ENCODE measurements at places on chromosomes 6 and 20.

DNA sequence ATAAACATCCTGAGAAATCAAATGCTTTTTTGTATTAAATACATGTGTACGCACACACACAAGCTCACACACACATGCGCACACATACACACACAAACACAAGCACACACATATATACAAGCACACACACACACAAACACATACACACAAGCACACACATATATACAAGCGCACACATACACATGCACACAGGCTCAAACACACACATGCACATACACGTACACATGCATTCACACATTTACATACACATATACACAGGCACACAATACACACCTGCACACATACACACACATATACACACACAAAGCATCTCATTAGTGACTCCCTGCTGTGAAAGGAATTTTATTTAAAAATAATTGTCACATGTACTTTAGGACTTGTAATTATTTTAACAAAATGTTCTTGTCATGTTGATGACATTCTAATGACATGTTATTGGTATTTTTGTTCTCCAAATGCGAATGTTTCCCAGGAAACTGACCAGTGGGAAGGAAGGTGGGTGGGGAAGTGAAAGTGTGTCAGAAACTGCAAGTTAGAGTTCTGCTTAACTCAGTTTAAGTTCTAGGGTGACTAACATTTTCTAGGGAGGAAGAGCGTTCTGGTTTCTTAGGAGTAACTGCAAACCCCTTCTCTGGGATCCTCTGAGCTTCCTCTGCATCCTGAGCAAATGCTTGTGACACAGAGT lies 113.9 kb upstream of the ZNF217 start:
- no peak for DNase-seq

DNA sequence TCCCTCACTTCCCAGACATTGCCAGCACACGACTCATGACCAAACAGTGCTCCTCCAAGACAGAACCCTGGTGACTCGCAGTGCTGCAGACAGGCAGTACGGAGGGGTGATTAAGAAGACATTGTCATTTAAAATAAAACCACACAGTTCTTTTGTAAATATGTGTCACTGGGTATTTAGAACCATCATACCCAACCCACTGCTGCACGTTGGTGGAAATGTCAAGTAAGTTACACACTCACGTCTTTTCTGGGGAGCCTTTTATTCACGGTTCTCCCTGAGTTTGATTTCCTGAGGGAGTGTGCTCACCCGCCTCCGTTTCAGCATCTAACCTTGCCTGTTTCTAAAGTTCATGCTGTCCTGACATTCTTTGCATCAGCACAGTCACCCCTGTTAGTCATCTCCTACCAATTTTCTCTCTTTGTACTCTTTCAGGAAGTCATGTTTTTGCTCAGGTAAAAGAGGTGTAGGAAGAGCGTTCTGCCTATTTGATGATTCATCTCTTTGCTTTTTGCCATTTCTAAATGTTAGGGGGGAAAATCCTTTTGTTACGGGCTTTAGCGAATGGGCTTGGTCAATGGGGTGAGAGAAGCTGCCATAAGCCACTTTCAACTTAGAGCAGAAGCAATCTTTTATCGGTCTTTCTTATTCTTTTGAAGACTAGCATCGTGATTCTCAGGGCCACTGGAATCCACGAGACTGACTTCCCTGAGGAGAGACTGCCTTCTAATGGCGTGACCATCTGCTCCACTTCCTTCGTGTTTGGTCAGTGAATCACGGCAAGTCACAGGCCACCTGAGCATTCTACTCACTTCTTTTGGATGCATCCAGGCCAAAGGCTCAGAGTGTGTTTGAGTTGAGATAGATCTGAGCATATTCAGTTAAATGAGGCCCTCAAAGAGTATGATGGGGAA lies 512.8 kb upstream of the JARID2 start:
- DNase-seq, result no peak

DNA sequence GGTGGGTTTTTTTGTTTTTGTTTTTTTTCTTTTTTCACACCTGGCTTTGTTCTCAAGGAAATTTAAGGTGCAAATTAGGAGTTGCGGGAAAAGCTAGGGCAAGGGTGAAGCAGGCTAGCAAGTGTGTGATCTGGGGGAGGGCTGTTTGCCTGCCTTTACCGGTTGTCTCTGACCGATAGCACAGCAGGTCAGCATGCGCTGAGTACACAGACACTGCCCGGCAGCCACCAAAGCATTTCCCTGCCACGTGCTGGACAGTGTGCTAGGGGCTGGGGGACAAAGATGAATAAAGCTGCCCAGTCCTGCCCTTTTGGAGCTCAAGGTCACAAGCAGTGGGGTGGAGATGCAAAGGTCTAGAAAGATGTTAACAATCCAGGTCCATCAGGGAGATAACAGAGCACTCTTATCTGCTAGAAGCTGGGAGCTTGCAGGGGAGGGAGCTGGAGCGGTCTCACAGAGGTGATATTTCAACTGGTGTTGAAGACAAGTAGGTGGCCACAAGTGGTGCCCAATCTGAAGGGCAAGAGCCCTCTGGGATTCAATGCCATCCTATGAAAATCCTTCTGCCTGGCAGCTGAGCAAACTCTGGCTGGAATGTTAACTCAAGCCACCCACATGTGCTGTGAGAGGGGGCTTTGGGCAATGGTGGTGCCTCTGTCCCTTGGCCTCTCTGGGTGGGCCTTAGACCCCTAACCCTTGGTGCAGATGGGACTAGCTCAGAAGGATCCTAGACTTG lies 24.5 kb downstream of the TTBK1 start:
- DNase-seq, result no peak

DNA sequence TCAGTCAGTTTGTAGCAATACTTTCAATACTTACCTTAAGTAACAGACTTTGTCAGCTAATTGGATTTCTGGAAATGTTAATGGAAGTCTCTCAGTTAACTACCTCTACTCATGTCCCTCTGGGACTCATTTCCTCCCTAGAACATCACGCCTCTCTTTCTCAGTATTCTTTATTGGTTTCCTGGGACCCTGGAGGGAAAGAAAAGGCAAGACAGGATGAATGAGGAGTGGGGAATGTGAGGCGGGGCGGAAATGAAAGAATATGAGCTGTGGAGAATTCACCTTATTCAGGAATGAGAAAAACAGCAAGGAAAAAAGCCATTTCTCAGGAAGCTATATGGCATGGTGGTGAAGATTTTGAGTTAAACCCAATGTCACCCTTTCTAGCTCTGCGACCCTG lies 62.7 kb downstream of the ANKS1A start:
- DNase-seq, result no peak

GRCh38 chr6:52641826-52642225 lies 29.1 kb upstream of the TMEM14A start:
- peak; percentile 88 for DNase-seq

DNA sequence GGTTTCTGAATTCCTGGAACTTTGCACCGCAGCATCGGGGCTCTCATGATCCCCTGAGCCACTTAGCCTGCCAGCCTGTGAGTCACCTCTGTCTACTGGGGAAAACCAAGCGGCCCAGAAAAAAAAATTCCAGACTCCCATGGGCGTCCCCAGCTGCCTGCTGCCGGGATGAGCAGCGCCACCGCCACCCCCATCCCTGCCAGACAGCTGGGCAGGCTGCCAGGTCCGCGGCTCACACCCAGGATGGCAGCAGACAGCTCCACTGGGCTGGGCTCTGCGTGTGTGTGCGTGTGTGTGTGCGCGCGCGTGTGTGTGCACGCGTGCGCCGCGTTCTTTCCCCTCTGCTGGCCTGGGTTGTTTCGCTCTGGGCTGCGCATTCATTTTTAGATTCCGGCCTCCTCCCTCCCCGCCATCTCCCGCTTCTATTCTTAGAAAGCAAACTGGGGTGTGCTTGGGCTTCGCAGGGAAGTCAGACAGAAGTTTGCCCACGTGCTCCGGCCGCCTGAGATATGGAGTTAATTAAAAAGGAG lies 38.9 kb upstream of the PMEPA1 start:
- peak; percentile 21 for DNase-seq

DNA sequence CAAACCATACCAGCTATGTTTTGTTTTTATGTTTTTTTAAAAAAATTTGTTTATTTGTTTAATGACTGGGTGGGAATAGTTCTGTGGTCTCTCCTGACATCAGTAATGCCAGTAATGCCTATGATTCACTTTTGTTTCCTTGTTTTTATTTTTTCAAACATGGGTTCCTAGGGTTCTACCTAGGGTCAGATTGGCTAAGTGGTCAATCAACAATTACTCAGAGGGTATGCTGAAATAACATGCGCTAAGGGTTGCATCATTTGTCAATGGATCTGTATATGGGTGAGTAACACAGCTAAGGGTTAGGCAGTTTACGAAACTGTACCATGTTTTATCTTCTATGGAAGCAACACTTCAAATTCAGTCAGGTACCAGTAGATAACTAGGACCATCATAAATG lies 583.8 kb upstream of the GJE1 start:
- DNase-seq, result no peak

- DNase-seq, result peak; percentile 19
Measured at GRCh38 chr6:63923139-63923739, 287.6 kb downstream of the PHF3 start.

GRCh38 chr6:14130435-14131075 lies 13.0 kb downstream of the CD83 start:
- DNase-seq, result no peak

DNA sequence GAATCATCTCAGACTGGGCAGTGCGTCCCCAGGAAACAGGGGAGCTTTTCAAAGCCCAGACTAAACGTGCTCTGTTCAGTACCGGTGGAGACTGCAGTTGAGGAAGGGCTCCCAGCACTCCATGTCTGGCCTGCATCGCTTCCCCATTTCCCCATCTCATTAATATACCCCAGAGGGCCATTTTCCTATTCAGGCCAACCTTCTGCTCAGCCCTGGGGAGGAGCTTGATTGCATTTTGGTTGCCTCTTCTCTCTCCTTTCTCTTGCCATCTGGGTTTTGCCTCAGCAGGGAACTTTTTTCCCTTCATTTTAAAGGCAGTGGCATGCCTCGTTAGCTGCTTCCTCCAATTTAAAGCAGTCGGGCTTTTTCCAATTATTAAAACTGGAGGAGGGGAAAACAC lies 394.3 kb upstream of the SOX4 start:
- no peak for DNase-seq

GRCh38 chr6:14831937-14832336 lies 413.9 kb upstream of the JARID2 start:
- no peak for DNase-seq

GRCh38 chr20:52889225-52889624 lies 82.9 kb upstream of the TSHZ2 start:
- DNase-seq, result no peak

DNA sequence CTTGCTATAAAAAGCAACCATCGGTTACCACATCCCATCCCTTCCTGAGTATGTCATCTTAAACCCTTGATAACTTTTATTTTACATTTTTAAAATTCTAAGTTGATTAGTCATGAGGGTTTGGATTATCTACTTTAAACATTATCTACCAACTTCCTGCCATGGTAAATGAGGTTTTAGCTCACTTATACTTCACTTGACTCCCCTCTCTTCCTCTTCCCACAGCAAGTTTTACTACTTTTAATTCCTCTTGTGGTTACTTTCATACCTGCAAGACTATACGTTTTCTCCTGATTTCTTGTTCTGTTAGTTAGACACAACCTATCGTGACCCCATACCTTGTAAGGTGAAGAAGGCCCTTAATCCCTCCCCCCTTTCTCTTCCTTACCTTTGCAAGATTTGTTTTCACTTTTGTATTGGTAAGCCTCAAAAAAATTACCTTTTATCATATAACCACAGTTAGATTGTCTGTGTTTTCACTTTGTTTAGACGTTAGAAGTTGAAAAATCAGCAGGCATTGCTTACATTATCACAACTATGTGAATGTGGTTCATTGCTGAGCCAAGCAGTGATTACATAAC lies 60.1 kb upstream of the OGFRL1 start:
- peak; percentile 30 for DNase-seq

GRCh38 chr6:116386581-116387299 lies 16.0 kb downstream of the DSE start:
- DNase-seq, result no peak

DNA sequence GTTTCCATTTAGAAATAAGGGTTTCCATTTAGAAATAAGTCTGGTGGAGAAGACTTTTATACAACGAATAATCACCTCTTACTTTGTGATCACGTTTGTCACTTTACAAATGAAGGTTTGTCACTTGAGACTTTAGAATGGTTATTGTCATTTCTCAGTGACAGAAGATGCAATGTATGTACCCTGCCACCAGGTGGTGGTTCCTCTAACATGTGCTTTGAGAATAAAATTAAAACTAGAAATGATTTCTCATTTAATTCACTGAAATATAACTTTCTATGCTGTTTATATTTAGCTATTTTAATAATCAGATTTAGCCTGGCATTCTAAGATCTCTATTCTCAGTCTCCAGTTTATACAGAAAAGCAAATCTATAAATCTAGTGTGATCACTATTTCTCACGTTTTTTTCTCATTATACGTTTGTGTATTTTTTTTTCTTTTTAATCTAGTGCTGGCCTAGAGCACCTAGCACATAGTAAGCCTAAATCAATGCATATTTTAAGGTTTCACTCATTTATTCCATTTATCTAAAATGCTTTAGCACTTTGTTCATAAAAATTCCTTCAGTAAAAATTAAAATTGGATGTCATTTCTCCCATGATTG lies 57.4 kb upstream of the TFAP2D start:
- DNase-seq, result peak; percentile 8

GRCh38 chr6:71259888-71260604 lies 28.6 kb upstream of the OGFRL1 start:
- DNase-seq, result no peak

DNA sequence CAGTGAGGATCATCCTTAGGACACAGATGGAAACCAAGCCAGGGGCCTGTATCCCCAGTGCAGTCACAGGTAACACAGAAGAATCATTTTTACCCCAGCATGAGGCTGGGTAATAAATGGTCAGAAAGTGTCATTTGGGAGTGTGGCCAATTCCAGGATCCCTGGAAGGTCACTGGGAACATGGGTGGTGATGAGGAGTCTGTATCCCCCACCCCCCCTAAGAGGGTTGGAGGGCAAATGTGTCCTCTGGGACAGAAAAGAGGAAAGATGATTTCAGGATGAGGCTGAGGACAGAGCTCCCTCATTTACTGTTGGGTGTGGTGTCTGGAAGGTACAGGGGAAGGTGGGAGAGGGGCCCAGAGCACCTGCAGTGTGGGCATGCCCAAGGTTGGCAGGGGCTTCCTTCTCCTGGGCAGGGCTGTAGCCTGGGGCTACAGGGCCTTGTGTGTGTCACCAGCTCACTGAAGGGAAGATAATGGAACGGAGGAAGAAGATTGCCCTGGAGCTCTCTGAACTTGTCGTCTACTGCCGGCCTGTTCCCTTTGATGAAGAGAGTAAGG lies 34.5 kb downstream of the PLCG1 start:
- DNase-seq, result no peak

DNA sequence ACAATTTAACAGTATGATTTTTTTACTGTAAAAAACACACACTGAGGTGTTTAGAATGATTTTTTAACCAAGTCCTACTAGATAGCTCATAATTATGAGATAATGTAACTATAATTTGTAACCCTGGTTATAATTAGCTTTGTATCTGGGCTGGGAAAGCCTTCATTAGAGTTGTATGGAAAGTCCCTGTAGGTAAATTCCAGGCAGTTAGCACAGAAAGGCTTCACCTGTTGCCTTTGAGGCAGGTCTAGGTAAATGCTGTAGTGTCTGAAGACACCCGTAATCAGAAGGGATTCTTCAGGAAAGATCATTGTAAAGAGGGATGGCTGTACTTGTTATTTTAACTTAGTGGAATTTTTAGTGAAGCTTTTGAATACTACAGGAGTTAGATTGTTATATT lies 1.9 kb downstream of the TMEM200A start:
- DNase-seq, result no peak
